ENCODE measurements at places on chromosomes 1 and 21. TPM values are rescaled to one million over a fixed set of nuclear protein-coding genes. Genes with fewer than 3 reads are reported as not detected.
A peak's percentile ranks its signal among the peaks of the same experiment; 100 is the strongest.

FALEC gene
- polyA plus RNA-seq: not detected

ABCG1 gene
- polyA plus RNA-seq: 2.1 TPM

- H3K36me3 ChIP-seq: 0 out of 2 replicates have a peak, but pooled peaks cover 3% of the 10 kb centered on the region
- no peak for DNase-seq
- no peak overlapping the region for H3K4me3 ChIP-seq
- no peaks in the 10 kb centered on the region for H3K4me1 ChIP-seq
Measured at GRCh38 chr1:65231718-65232330, 77.5 kb upstream of the DNAJC6 start.

DNA sequence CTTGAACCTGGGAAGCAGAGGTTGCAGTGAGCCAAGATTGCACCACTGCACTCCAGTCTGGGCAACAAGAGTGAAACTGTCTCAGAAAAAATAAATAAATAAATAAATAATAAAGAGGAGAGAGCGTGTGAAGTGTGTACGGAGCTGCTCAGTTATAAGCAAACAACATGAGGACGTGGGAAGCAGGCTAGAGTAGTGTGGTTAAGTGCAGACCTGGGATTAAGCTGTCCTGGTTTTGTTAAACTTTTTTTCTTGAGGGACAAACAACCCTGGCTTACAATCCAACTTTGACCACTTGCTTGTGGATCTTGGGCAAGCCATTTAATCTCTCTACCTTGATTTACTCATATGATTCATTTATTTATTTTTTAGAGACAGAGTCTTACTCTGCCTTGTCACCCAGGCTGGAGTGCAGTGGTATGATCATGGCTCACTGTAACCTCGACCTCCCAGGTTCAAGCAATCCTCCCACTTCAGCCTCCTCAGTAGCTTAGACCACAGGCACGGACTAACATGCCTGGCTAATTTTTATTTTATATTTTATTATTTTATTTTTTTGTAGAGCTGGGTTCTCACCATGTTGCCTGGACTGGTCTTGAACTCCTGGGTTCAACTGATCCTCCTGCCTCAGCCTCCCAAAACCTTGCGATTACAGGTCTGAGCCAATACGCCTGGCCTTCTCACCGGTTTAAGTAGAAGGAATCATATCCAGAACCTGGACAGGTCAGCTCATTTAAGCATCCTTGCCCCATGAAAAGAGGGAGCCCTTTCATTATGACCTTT, 52.7 kb downstream of the RPS6KA1 start:
- no peaks in the 10 kb centered on the region for H3K27me3 ChIP-seq
- no peak overlapping the region for H3K27ac ChIP-seq
- no peak overlapping the region for H3K4me3 ChIP-seq
- DNase-seq: no peak
- H3K36me3 ChIP-seq: no peaks in the 10 kb centered on the region
- no peaks in the 10 kb centered on the region for H3K4me1 ChIP-seq

GRCh38 chr1:217885181-217885580, 254.0 kb downstream of the SPATA17 start:
- DNase-seq: no peak
- no peaks in the 10 kb centered on the region for H3K4me1 ChIP-seq
- no peaks in the 10 kb centered on the region for H3K27me3 ChIP-seq
- no peak overlapping the region for H3K27ac ChIP-seq

GRCh38 chr1:6923955-6924881, 139.0 kb downstream of the CAMTA1 start:
- no peak for DNase-seq
- no peaks in the 10 kb centered on the region for H3K36me3 ChIP-seq
- no peak overlapping the region for H3K27ac ChIP-seq
- H3K4me1 ChIP-seq: no peaks in the 10 kb centered on the region
- no peaks in the 10 kb centered on the region for H3K27me3 ChIP-seq
- H3K4me3 ChIP-seq: no peak overlapping the region

GRCh38 chr1:90726425-90726985, 9.4 kb upstream of the BARHL2 start:
- peaks cover 33% of the 10 kb centered on the region for H3K4me1 ChIP-seq
- H3K27ac ChIP-seq: no peak overlapping the region
- H3K36me3 ChIP-seq: no peaks in the 10 kb centered on the region
- H3K27me3 ChIP-seq: peaks cover 93% of the 10 kb centered on the region
- peak overlapping the region; percentile 23 for H3K4me3 ChIP-seq
- no peak for DNase-seq

All from H1 (cell line).